NCI-H187 treated with DMSO at 0.1 percent for 48 hours (cell line): ENCODE measurements at places on chromosomes 7 and 10.

GRCh38 chr10:67789769-67790168 lies 48.2 kb downstream of the DNAJC12 start:
- no peak for DNase-seq

DNA sequence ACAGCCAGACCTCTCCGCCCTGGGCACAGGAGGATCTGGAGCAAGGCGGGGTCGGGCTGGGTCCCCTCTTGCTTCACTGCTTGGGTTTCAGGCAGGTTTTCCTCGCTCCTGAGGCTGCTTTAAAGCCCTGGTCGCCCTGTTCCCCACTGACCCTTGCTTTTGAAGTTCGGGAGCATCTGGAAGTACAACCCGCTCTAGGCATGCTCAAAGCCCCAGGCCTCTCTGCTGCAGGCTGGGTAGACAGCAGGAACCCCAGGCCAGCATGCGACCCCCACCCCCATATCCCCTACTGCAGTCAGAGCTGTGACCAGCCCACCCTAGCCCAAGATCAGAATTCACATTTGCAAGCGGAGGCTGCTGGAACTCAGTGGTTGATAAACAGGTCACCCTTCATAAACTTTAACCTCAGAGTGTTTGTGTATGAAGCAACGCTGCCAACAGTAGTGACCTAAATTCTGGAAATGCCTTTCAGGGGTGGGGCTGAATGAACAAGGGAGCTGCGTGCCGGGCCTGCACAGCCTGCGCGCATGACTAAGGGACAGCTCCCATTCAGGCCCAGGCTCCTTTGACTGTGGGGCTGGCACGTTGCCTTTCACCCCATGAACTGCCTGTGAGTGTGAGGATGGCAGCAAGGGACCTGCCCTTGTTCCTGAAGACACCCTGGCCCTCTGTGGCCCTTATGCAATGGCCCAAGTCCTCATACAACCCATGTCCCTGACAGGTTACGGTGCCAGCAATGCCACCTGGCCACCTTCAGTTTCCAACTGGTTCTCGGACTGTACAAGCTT lies 52.5 kb downstream of the PROSER2 start:
- no peak for DNase-seq

DNA sequence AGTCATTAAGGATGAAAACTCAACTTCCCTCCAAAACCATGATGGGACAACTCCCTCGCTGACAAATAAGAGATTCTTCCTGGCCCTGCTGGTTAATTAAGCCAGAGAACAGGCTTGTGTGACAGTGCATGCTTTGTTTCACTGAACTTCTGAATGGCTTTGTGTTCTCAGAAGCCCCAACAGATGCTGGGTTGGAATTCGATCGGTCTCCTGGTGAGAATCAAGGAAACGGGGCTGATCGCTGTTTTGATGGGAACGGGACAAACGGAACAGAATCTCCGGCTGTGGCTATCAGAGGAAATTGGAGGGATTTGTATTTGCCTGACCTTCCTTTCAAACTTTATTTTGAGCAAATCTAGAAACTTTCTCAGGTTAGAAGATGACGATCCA lies 145.0 kb downstream of the RNF216 start:
- no peak for DNase-seq

DNA sequence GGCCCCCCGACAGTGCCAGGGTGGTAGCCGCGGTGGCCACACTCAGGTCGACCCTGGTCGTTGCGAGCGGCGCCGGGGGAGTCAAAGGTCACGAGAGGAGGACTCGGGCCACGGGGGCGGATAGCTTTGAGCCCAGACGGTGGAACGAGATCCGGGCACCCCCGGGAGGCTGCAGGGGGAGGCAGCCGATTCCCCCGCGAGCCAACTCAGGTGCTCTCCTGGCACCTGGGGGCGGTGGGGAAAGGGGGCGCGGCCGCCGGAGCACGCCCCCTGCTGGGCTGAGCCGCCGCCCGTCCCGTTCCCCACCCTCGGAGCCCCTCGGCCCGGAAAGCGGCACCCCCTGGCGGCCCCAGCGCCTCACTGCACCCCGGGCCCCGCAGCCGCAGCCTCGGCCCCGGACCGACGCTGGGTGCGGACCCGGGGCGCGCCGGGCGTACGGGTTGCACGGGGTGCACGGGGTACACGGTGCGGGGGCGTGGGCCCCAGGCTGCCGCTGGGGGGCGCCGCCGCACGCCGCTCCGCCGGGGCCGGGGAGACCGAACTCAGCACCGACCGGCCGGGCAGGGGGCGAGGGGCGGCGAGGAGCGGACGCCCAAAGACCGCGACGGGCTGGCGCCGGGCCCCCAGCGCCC lies 521 bp upstream of the NYAP1 start:
- DNase-seq: no peak

GRCh38 chr7:45646207-45646821 lies 72.1 kb downstream of the ADCY1 start:
- DNase-seq: no peak

- no peak for DNase-seq
These were observed 64.9 kb downstream of the IKZF1 start for GRCh38 chr7:50369143-50370026.

GRCh38 chr10:90587081-90587491 lies 270.8 kb downstream of the HTR7 start:
- no peak for DNase-seq

GRCh38 chr7:17421941-17422340 lies 123.5 kb downstream of the AHR start:
- DNase-seq: no peak

GRCh38 chr7:102258749-102259107 lies 27.9 kb upstream of the SH2B2 start:
- no peak for DNase-seq

DNA sequence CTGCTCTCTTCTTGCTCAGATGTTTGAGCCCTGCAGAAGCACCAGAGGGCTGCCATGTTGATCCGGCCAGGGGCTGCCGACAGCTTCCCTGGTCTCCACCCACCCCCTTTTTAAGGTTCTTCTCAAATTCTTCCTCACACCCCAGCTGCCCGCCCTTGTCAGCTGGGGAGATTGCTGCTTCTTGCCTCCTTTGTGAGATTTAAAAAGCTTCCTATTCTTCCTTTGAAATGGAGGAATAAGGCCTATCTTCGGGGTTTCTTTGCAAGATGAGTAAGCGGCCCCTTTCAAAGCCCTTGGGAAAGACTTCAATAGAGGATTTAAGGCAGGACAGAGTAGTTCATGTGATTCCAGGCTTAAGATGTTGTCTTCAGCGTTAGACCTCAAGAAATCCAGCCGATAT lies 211.9 kb upstream of the SHH start:
- no peak for DNase-seq

DNA sequence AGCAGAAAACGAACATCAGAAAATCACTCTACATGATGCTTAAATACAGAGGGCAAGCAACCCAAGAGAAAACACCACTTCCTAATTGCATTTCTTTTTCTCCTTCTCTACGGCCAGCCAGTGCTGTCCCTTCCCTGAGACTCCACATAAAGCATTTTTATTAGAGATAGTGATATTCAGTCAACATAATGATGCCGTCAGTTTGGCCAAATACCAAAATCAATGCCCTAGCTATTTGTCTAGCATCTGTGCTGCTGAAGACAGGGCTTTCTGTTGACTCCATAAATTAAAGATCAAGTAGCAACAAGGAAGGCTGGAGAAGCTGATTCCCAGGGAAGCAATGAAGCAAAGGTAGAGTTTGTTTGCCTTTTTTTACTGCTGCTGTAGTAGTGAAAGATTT lies 1024.9 kb downstream of the REEP3 start:
- DNase-seq: no peak
